Body of pancreas (tissue), 4 donors: ENCODE measurements at places on chromosomes 11 and 22. TPM values are rescaled to one million over a fixed set of nuclear protein-coding genes. Genes with fewer than 3 reads are reported as not detected.

DNA sequence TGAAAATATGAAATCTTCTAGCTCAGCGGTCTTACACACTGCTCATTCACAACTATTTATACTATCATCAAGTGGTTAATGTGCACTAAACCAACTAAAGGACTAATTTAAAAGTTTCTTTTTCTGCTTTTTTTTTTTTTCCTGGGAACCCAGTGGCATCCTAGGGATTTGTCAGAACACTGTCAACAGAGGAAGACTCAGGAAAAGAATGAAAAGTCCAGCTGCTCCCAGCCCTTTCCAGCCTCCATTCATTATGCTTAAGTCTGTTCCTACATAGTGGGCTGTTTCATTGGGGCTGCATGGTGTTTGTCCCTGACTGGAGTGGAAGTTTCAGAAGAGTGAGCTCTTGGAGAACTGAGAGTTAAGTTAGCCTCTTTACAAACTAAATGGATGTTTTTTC lies 391.1 kb downstream of the AASDHPPT start:
- DNase-seq: no peak

DNA sequence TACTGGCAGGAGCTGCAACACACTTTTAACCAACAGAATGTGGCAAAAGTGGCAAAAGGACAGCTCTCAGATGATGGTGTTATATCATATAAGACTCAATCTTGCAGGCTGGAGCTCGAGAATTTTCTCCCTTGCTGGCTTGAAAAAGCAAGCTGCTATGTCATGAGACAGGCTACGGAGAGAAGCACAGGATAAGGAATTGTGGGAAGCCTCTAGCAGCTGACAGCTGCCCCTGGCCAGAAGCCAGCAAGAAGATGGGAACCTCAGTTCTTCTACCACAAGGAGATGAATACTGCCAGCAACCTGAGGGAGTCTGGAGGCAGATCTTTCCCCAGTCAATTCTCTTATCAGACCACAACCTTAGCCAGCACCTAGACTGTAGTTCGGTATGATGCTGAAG lies 24.6 kb downstream of the FXYD6 start:
- DNase-seq: no peak

DNA sequence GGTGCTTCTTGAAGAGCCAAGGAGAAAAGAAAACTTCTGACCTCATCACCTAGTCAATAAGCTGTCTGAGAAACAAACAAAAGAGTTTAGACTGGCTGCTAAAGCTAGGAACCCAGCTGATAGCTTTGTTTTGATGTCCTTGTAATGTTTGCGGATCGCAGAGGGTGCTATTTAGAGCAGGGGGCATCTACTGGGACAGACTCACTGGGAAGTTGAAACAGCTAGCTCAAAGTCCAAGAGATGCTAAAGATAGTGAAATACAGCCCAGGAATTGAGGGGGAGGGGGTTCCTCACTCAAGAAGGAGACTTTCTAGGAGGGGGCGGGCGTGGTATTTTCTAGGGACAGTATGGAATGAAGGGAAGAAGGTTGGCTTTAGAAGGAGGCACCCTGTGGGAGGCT lies 18.9 kb downstream of the ZBTB16 start:
- no peak for DNase-seq

The SEC14L2 gene
- 0.33 TPM for total RNA-seq

- no peak for DNase-seq
Measured at GRCh38 chr11:86138958-86139357, 70.1 kb upstream of the PICALM start.
